ENCODE measurements at places on chromosomes 5 and 9.

GRCh38 chr5:181198905-181199519, 6.0 kb downstream of the TRIM7 start:
- DNase-seq: no peak

DNA sequence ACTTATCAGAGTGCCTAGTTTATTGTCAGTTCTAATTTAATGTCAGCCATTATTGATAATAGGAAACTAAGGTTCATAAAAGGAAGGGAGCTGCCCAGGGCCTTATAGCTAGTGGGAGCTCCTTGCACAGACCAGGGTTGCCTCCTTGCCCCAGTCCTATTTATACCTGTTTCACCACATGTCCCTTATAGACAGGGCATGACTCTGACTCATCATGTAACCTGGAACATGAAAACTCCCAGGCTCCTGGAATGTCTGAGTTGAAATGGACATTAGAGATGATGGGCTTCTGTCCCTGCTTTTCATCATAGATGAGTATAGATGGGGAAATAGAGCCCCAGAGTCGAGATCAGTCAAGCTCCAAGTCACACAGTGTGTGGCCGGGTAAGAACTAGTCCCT, 21.1 kb downstream of the FAT2 start:
- DNase-seq: no peak

DNA sequence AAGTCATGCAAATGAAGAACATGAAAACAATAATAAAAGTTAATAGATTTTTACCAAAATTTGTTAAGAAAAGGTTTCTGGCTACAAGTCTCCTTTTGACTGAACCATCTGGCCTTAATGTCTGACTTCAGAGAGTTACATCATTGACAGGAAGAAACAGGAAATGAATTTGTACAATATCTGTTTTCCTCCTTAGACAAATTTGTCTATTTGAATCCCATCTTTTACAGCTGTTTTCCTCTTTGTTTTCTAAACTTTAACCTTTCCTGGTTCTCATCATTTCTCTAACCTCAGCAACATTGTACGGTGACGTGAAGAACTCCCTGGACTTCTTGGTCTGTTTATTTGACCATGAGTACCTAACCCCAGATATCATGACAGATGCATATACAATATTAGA, 567.5 kb upstream of the RIOK2 start:
- DNase-seq: no peak

DNA sequence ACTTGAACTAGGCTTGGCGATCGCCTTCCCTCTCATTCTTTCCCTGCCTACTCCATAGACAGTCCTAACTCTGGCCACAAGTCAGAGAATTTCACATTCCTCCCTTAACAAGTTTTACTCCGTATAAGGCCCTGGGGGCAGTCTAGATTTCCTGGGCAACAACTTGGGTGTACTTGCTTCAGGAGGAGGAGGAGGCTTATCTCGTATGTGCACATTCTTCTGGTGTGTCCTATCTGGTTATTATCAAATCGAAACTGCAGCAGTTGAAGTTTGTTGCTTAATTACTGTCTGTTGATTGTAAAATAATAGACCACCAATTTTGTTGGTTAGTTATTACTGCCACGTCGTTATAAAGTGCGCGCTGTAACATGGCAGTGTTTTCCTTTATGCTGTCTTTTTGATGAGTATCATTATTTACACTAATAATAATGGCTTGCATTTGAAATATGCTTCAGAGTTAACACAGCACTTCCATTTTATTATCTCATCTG, 42.0 kb downstream of the PIP5K1B start:
- no peak for DNase-seq

DNA sequence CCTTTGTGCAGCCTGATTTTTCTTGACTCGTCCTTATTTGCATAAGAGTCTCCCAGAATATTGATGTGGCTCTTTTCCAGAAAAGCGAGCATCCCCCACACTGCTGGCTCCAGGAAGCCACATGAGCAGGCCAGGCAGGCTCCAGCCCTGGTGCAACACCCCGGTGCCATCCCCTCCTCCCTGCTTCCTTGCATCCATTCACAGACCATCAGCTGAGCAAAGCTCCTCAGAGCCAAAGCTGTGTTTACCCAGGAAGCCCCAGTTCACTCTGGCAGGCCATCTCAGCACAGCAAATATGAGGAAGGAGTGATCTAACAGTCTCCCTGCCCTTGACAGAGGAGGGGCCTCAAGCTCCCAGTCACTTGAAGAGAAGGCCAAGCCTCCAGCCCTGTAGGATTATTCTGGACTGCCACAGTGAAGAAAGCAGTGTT, 34.4 kb downstream of the INSYN2B start:
- no peak for DNase-seq
